ENCODE measurements at places on chromosomes 2 and 18. TPM values are rescaled to one million over a fixed set of nuclear protein-coding genes. Genes with fewer than 3 reads are reported as not detected.

Gene CRACDL
- 0.59 TPM for total RNA-seq

Gene AAK1
- total RNA-seq = 104 TPM

DNA sequence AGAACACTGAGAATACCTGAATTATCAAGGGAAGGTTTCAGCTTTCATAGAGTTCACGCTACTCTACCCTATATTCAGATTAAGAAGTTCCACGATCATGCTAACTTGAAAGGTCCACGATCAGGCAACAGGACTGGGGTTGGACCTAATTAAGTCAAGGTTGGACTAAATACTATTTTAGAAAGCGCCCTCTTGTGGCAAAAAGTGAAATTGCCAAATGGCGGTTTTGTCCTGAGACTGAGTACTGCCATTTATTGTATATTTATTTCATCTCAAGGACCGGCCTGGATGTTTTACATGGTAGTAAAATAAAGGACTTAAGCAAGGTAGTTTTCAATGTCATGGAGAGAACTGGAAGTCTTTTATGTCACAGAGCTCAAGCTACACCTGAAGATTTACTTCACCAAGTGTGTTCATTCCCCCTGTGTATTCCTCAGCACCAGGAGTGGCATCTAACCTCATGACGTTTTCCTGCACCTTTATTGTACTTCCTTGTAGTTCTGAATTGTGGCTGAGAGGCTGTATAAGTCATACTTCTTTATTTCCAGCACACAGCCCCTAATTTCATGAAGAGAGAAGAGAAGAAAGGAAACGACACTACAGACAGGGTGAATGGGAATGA, 56.8 kb downstream of the SRD5A2 start:
- DNase-seq = peak; percentile 71

GRCh38 chr2:172735582-172736423, at the start of gene RAPGEF4:
RAPGEF4 (plus strand) TSS chr2:172735845; CDS start chr2:172735984, 139 bp downstream.
- peak; percentile 29 for DNase-seq

DNA sequence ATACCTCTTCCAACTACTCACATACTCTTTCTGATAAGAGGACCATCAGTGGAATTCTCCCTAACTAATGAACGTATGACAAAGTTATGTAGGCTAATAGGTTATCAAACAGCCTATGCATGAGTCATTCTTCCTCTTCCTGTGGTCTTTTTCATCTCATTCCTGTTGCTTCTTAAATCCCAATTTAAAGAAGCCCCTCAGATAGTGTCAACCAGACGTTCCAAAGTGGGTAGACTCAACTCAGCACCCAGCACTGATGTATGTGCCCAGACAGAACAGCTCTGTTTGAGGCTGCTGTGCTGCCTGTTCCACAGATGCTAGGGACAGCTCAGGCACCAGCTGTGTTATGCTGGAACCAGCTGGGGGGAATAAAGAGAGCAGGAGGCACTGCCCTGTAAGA, 52.6 kb downstream of the CXCR4 start:
- DNase-seq = no peak

All from activated CD4-positive, alpha-beta T cell treated with anti-CD3 and anti-CD28 coated beads for 36 hours (primary cell).